ENCODE measurements at places on chromosomes 3 and 15.
A peak's percentile ranks its signal among the peaks of the same experiment; 100 is the strongest.

GRCh38 chr3:43906849-43907507 is 216.2 kb downstream of the ABHD5 start:
- no peak for DNase-seq

- no peak for DNase-seq
Measured at GRCh38 chr3:136772709-136773108, 20.5 kb upstream of the STAG1 start.

DNA sequence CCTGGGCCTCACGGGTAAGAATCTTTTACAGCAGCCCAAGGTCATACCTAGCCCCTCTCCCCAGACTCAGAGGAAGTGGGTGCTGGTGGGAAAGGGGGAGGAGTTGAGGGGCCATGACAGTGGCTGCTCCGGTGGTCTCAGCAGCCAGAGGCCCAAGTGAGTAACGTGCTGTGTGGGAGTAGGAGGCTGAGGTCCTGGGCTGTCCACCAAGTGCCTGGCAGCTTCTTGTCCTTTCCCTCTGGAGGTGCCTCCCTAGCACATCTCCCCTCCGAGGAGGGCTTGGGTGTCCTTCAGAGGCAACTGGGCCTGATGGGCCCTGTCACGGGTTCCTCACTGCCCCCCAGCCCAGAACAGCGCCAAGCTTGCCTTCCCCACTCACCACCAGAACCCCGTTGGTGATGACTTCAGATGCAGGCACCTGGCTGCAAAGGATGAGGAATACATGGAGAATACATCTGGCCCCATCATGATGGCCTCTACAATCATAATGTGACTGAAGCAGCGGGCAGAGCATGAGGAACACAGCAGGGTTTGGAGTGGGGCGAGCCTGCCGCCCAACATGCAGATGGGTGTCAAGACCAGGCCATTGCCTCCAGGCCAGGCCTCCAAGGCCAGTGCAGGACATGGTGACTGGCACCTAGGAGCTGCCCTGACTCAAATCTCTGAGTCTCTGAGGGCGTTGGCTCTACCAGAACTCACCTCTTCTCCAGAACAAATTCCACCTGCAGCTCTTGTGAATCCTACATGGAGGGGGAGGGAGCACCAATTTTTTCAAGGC is 3.3 kb downstream of the PLA2G4F start:
- DNase-seq = no peak

GRCh38 chr3:190514413-190515153 is 698 bp downstream of the IL1RAP start:
- DNase-seq = peak; percentile 31

DNA sequence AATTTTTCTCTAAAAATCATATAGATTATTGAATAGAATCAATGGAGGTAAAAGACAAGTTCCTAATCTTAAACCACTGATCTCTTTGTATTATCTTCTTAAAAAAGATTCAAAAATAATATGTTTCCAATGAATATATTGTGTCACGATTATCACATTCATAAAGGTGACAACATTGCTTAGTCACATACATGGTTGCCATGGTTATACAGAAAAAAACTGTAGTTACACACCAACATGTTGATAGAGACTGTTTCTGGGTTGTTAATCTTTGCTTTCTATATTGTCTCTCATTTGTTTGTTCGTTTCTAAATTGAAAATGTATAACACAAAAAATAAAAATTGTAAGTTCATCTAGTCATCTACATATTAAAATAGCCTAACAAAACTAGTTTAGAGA is 376.0 kb upstream of the ALCAM start:
- DNase-seq = peak; percentile 58

DNA sequence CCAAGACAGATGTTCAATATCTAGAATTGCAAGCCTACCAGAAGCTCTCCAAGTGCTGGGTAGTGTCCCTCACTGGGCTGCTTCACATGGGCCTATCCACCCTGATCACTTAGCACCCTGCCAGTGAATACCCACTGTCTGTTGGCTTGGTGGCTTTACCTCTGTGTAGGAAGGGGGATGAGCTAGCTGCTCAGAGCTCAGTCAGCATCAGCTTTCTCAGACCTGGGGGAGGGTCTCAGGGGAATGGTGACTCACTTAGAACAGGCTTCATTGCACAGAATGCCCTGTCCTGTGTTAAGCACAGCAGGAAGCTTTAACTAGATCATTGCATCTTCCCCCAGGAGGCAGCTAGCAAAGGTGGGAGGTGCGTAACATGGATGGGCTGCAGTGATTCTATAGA is 209.8 kb downstream of the PDCD6IP start:
- DNase-seq = no peak

DNA sequence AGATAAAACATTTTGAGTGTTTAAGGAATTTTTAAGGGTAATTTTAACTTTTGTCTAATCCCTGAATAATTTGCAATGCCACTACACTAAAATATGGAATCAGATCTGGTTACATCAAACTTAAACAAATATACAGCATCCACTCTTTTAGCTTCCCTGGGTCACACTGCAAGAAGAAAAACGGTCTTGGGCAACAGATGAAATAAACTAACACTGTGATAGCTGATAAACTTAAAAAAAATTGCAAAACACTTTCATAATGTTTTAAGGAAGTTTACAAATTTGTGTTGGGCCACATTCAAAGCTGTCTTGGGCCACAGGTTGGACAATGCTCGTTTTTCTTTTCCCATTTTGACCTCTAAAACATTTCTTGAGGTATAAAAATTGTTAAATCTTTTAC is 34.3 kb downstream of the CCDC66 start:
- no peak for DNase-seq

GRCh38 chr3:5304789-5305683 is 117.5 kb downstream of the EDEM1 start:
- peak; percentile 64 for DNase-seq

- no peak for DNase-seq
Measured at GRCh38 chr3:125587039-125587648, 8.2 kb downstream of the OSBPL11 start.

- no peak for DNase-seq
Measured at GRCh38 chr3:133849346-133849745, 43.7 kb downstream of the SRPRB start.

- DNase-seq = peak; percentile 27
Measured at GRCh38 chr3:165259541-165260193, 63.5 kb upstream of the SLITRK3 start.

DNA sequence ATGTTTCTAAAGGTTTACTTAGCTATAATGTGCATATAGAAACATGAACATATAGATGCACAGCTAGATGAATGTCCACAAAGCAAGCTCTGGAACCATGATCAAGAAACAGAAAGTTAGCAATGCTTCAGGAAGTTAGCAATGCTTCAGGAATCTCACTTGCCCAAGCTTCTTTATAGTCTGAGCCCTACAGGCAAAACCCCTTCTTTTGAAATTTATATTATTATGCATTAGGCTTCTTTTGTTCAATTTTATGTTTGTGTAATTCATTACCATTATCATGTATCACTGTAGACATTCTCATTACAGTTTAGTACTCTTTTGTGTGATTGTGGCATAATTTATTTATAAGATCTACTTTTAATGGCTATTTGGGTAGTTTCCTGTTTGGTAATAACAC is 286.4 kb upstream of the BCHE start:
- DNase-seq = peak; percentile 48

DNA sequence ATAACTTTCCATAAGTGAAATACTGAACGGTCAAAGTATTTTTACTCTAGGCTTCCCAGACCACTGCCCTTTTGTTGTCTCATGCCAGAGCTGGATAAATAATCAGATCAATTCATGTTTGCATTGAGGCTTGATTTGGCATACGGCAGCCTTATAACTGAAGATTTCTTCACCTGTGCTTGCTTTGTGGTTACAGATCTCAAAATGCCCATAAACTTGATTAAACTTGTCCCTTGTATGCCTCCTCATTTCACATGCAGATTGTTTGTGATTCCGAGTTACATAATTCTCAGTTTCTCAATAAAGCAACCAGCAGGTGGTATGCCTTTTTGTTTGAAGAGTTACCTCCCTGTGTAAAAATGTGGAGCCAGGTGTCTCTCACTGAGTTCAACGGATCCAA is 211.4 kb upstream of the LRIG1 start:
- DNase-seq = no peak

GRCh38 chr3:171878461-171879225 is 35.5 kb downstream of the TMEM212 start:
- DNase-seq = no peak

DNA sequence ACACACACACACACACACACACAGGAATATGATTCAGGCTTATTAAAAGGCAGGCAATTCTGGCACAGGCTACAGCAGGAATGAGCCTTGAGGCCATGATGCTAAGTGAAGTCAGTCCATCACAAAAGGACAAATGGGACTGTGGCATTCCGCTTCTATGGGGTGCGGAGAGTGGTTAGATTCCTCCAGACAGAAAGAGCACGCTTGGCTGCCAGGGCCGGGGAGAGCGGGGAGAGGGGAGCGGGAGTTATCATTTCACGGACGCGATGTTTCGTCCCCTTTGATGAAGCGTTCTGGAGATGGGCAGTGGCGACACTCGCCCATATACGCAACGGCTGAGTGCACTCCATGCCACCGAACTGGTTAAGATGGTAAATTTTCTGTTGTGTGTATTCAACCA is 58.5 kb upstream of the FAM174B start:
- DNase-seq = no peak

Data from RKO (cell line).